Stimulated activated CD8-positive, alpha-beta memory T cell treated with anti-CD3 and anti-CD28 coated beads, Interleukin-12 subunit alpha, Interleukin-12 subunit beta, amount 100 ng/mL, for 1 hour (primary cell): ENCODE measurements at places on chromosomes 6 and 20.

DNA sequence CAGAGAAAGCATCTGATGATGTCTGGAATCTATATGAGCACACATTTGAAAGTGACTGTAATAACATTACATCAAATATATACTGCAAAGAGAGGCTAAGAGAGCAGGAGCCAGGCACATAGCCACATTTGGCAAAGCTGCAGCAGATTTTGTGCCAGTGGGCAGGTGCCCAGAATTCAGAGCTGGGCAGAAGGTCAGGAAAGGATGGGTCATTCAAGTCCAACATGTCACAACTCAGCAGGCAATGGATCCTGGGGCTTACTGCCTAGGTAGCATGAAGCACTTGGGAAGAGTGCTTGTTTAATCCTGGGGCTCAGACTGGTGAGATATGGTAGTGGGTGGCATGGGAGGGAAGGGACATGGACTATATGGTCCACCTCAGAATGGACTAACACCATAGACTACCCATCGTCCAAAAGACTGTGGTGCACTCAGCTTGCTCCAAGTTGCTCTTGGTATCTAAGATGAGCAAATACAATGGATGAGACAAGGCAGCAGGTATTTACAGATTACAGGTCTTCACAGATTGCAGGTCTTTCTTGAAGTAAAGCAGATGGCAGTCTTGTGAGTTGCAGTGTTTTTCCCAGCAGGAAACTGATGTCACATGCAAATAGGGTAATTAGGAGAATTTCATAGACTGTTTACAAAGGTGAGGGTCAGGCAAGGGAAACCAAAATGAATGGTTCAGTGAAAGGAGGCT is 31.2 kb upstream of the SHLD1 start:
- no peak for DNase-seq

DNA sequence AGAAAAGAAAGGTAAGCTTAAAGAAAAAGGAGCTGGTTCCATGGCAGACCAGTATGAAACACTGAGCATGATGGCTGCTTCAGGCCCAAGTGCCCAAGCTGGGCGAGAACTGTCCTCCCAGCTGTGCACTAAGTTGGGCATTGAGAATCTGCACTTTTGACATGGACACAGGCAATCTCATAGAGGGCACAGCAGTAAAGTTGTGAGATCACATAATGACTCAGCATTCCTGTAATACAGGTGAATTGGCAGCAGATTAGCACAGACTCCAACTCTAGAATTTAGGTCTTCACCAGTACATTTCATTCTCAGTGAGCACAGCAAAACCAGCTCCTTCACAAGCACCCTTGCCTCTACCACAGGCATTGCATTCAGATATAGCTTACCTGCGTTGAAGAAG is 343.4 kb downstream of the PKHD1 start:
- DNase-seq = no peak

- no peak for DNase-seq
Measured at GRCh38 chr6:87907521-87907920, 140.1 kb upstream of the SPACA1 start.

DNA sequence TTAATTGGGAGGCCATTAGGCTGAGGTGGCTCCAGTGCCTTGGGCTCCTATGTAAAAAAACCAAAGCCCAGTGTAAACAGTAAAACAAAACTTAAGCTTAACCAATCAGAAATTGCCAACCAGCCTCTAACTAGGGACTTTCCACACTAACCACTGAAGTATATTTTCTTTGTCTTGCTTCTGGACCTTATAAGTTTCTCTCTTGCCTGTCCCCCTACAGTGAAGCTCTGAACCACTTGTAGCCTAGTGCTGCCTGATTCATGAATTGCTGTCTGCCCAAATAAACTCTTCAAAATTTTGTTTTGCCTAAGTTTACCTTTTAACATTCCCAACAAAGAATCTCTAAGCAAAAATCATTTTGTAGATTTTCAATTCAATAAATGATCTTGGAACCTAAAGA is 28.2 kb downstream of the POPDC3 start:
- DNase-seq = no peak

DNA sequence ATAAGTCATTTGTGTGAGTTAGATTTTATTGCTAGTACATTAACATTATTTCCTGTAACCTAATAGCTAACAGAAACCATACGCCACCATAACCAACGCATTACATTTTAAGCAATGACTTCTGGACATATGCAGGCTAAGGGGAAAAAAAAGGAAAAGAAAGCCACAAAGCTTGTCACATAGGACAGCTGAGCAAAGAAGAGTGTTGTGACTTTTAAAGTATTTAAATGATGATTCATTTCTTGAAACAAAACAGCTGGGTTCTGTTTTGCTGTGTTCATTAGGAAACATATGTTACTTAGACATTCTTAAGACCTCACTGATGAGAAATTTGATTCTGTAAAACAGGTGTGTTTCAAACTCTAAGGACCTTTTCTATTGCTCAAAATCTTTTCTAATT is 171.4 kb downstream of the COL9A1 start:
- DNase-seq = no peak

DNA sequence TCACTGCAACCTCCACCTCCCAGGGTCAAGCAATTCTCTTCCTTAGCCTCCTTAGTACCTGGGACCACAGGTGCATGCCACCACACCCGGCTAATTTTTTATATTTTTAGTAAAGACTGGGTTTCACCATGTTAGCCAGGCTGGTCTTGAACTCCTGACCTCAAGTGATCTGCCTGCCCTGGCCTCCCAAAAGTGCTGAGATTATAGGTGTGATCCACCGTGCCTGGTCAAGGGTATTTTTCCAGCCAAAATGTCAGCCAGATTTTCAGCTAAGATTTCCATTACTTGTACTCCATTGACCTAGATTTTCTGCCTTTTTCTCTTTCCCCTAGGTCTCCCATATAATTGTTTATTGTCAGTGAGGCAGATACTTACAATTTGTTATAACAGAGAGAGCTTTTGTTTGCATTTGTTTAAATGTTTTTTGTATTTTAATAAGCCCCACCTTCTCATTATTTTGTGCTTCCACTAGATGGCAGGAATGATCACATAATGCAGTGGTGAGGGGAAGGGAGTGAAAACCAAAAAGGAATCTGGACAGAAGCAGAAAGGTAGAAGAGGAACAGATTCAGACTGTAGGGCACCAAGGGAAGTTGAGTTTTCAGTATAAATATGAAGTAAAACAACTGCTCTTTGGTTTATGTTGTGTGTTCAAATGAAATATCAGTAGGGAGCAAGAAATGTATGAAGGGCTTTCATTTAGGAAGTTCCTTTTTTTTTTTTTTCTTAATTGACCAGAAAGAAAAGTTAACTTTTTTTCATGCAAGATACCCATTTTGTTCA is 29.7 kb downstream of the RPF2 start:
- no peak for DNase-seq

- no peak for DNase-seq
Measured at GRCh38 chr6:44076356-44077213, 50.7 kb downstream of the MRPL14 start.

- DNase-seq = no peak
Measured at GRCh38 chr20:14407336-14407735, 69.9 kb upstream of the FLRT3 start.

GRCh38 chr6:100574836-100575235 is 110.1 kb upstream of the SIM1 start:
- DNase-seq = no peak

DNA sequence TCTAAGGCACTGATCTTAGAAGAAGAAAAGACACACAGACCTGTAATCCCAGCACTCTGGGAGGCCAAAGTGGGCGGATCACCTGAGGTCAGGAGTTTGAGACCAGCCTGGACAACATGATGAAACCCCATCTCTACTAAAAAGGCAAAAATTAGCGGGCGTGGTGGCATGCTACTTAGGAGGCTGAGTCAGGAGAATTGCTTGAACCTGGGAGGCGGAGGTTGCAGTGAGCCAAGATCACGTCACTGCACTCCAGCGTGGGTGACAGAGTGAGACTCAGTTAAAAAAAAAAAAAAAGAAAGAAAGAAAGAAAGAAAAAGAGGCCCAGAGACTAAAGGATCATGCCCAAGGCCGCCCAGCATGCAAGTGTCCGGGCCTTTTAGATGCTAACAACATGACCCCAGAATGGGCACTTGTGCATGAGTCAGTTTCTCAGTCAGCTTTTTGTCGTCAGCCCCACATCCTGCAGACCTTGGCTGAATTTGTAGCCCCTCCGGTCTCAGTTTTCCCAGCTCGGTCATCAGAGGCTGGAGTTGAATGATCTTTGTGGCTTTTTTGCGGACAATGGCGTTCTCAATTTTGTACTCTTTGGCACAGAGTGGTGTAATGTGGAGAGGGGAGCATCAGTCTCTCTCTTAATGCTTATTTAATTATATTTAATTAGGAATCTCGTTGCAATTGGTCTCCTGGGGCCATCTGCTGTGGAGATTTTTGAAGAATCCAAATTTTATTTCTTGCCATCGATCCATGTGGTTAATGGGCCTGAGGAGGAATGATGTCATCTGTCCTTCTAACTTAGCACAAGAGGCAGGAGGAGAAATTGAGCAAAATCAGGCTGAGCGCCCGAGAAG is 30.6 kb upstream of the APCDD1L start:
- DNase-seq = no peak
